GM12892 (cell line): ENCODE measurements at places on chromosomes 1 and 21.

DNA sequence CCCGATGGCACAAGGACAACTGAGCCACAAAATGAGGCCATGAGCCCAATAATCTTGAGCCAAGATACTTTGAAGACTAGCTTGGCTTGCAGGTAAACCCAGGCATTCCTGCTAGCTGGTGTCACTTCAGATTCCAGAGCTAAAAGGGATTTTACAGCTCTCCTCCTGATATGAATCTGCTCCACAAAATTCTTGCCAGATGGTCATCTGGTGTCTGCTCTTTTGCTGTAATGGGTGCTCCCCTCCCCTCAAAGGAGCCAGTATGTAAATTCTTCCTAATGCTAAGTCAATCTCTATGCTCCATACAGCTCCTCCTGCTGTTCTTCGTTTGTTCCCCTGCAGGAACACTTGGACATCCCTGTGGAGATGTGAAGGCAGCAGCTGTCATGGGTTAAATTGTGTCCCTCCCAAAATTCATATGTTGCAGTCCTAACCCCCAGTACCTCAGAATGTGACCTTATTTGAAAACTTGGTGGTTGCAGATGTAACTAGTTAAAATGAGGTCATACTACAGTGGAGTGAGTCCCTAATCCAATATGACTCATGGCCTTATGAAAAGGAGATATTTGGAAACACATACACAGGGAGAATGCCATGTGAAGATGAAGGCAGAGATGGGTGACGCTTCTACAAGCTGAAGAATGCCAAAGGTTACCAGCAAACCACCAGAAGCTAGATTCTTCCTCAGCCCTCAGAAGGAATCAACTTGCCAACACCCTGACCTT, 180.6 kb upstream of the PALMD start:
- no peak for DNase-seq

- DNase-seq: no peak
Measured at GRCh38 chr1:68359045-68359444, 90.7 kb downstream of the RPE65 start.

DNA sequence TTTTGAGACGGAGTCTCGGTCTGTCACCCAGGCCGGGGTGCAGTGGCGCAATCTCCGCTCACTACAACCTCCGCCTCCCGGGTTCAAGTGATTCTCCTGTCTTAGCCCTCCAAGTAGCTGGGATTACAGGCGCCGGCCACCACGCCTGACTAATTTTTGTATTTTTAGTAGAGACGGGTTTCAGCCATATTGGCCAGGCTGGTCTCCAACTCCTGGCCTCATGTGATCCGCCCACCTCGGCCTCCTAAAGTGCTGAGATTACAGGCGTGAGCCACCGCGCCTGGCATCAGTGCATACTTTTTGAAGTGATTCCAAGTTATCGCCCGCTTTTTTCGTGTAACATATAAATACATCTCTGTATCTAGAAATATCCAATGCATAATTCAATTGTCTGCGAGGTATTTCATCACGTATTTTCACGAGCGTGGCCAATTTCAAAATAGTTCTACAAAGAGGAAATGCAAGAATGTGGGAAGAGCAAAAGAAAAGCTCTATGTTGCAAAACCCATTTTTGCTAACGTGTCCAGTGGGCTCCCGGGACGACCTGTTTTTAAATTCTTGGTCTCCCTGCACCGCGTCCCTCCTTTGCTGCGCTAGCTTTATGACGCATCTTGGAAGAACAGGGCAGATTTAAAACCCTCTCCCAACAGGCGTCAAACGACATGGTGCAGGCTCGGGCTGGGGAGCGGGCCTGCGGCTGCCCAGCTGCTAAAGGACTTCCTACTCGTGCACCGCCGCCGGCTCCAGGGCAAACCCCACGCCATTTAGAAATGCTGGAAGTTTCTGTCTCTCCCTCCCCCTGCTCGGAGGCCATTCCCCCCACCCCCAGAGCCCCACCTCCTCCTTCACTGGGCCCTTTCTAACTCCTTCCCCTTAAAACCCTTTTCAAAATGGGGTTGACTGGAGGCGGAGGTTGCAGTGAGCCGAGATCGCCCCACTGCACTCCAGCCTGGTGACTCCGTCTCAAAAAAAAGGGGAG, 923 bp upstream of the IFNGR2 start:
- DNase-seq: peak; percentile 67

- no peak for DNase-seq
Measured at GRCh38 chr1:180838535-180838934, 74.2 kb upstream of the KIAA1614 start.
